ENCODE measurements at places on chromosomes 1 and 21.
A peak's percentile ranks its signal among the peaks of the same experiment; 100 is the strongest.

DNA sequence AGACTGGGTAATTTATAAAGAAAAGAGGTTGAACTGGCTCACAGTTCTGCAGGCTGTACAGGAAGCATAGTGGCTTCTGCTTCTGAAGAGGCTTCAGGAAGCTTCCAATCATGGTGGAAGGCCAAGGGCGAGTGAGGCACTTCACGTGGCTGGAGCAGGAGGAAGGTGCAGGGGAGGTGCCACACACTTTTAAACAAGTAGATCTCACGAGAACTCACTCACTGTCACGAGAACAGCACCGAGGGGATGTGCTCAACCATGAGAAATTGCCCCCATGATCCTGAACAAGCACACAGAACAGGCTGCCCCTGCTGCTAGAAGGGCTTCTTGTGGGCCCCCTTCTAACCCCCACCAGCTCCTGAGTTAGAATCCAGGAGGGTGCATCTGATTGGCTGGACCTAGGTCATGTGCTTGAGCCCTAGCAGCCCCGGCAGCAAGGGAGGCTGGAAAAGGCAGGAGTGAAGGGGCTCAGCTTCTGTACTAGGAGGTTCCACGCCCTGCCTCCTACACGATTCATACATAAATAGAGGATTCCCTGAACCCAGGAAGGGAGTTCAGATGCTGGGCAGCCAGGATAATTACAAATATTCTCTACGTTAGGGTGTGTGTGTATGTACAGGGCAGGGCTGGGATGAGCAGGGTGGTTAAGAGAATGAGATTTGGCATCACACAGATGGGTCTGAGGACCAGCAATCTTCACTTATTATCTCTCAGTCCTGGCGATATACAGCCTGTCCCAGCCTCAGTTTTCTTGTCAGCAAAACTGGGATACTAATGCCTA lies 72.8 kb upstream of the ATP5PO start:
- DNase-seq: no peak

GRCh38 chr1:1758692-1759455 lies 19.4 kb downstream of the NADK start:
- DNase-seq: no peak

GRCh38 chr1:5744341-5744740 lies 247.9 kb downstream of the NPHP4 start:
- no peak for DNase-seq

GRCh38 chr1:68623700-68624099 lies 126.8 kb upstream of the DEPDC1 start:
- no peak for DNase-seq

DNA sequence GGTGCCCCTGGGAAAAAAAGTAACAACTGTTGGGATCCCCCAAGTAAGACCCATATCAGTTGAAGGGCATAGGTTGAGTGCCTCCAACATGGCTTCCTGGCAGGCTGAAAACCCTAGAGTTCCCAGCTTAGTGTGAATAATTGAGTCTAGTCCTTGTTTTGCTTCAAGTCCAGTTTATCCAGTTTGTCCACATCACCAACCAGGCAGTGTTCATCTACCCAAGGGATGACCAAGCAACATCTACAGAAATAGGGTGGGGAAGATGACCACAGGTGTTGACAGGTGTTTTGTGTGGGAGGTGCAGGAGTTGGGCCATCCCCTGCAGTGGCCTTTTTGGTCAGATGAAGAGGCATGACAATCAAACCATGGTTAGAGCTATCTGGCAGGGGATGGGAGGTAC lies 54.3 kb upstream of the ERO1B start:
- DNase-seq: no peak

DNA sequence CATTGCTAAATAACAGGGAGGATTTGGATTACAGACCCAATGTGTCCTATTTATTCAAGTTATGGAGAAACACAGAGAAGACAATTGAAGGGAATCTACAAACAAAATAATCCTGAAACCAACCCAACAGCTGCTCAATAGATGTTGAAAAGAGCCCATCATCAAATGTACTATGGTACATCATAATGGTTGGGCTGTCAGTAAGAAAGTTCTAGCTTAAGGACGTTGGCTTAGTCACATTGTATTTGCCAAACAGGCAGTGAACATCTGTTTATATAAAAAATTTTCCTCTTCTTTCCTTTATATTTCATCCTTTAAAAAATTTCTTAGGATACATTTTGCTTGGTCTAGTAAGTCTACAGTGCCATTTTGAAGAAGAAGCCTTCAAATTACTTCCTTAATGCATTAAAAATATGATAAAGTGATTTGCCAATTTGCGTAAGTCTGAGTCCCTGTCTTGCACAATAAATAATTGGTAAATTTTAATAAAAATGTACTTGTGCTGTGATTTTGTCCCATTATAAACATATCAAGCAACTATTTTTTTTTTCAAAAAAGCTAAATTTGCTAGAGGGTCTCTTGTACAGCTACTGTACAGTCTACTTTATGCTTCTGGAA lies 14.4 kb downstream of the MAP3K7CL start:
- DNase-seq: no peak

- DNase-seq: no peak
Measured at GRCh38 chr1:51969038-51969705, 21.3 kb downstream of the RAB3B start.

DNA sequence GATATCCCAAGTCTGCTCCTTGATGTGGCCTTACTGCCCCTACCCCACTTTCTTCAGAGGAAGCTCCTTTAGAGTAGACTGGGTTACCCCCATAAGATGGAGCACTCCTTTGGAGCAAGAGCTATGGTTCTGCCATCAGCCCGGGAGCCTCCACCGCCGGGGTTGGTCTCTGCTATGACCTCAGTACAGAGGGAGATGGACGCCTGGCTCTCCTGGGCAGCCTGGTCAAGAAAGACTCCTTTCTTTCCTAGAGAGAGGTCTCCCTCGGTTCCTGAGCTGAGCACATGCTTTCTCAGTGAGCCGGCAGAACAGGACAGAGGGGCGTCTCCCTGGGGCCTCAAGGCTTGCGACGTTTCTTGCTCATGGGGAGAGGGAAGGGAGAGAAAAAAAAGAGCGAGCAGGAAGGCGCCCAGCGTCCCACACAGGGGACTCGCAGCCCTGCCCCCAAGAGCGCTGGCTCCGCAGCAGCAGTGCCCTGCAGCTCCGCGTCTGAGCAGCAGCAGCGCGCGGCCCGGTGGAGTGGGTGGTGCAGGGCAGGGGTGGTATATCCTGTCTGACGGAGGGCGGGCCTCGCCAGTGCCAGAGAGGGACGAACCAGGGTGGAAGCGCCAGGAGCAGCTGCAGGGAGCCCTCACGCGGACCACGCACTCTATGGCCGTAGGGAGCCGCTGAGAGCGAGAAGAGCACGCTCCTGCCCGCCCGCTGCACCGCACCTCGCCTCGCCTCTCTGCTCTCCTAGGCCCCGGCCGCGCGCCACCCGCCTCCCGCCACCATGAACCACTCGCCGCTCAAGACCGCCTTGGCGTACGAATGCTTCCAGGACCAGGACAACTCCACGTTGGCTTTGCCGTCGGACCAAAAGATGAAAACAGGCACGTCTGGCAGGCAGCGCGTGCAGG lies at the start of gene PKP1:
Gene PKP1 (plus strand): TSS at position 576 of the 899 bp plus-strand sequence. CDS start 197 bp downstream, at position 773.
- DNase-seq: no peak

- no peak for DNase-seq
Measured at GRCh38 chr21:36518883-36519492, 39.1 kb upstream of the CLDN14 start.

DNA sequence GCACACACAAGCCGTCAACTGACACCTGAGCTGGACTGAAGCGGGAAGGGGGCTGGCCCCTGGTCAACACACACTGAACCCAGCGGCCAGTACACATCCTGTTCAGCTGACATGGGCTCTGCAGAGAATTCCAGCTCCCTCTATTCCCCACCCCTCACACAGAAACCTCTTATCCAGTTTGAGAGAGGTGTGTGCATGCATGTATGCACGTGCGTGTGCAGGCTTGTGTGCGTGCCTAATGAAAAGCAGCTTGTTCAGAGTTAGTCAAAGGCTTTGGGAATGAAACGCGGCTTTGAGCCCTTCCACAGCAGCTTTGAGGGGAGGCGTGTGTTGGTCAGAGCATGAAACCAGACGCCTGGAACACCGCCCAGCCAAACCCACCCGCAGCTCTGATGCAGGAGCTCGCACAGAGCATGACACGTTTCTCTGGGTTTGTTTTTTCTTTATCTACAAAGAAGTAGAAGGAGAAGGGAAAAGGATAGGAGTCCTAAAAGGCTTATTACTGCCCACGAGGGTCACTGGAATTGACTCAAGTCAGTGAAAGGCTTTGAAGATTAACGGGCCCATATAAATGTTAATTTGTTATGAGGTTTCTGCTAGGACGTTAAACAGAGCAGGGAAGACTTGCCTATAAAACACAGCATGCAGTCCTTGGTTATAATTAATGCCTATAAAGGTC lies 184.2 kb downstream of the ETS2 start:
- DNase-seq: no peak

GRCh38 chr1:173122344-173122935 lies 71.7 kb upstream of the TNFSF18 start:
- no peak for DNase-seq

DNA sequence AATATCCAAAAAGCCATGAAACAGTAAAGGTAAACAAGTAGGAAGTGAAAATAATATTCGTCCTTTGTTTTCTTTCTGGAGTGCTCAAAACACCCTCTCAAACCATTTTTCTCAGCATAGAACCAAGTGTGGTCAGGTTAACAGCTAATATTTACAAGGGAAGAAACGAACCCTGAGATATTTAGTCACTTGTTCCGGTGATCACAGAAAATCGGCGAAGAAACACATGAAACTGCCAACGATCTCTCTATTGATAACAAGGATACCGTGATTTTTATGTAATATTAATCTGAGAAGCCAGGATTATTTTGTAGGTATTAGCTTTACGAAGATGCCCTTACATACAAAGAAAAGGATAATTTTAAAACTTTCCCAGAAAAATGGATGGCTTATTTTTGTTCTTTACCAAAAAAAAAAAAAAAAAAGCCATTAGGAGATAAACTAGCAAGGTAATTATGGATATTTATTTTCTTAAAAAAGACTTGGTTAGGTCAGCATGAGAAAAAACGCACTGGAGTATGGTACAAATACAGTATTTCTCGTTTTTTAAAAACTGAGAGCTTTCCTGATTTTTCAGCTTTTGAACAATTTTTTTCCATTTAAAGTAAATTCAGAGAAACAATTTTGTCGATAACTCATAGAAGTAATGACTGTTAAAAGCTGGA lies 107.3 kb upstream of the HNRNPU start:
- no peak for DNase-seq

DNA sequence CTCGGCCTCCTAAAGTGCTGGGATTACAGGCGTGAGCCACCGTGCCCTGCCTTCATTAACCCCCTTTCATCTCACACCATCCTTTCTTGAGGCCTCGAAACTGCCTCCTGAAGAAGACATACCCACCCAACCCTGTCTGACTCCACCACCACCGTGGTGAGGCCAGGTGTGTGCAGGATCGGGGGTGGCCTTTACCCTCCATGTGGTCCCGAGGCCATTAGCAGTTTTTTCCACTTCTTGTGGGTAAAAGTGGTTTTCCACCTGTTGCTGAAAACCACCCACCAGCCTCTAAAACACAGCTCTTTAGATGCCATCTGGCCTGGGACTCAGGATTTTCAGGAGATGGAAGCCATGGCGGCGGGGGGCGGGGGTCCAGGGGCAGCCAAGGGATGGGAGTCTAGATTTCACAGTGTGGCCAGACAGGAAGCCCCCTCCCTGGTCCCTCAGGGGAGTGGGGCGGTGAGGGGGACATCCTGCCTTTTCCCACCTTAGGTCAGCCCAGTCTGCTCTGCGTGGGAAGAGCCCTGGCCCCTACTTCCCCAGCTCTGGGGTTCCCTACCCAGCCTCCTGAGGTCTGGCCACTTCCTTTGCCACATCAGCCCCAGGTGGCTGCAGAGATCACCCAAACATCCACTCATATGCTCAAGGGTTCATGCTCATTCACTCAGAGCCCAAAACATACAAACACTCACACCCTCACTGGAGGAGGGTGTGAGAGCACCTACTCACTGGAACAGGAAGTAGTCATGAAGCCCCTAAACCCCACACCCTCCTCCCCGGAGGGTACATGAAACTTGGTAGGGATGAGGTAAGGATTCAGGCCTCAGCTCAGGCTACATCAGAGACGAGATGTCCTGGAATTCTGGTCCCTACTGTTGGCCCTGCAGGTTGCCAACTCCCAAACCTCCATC lies 2.3 kb downstream of the FGR start:
- peak; percentile 24 for DNase-seq

DNA sequence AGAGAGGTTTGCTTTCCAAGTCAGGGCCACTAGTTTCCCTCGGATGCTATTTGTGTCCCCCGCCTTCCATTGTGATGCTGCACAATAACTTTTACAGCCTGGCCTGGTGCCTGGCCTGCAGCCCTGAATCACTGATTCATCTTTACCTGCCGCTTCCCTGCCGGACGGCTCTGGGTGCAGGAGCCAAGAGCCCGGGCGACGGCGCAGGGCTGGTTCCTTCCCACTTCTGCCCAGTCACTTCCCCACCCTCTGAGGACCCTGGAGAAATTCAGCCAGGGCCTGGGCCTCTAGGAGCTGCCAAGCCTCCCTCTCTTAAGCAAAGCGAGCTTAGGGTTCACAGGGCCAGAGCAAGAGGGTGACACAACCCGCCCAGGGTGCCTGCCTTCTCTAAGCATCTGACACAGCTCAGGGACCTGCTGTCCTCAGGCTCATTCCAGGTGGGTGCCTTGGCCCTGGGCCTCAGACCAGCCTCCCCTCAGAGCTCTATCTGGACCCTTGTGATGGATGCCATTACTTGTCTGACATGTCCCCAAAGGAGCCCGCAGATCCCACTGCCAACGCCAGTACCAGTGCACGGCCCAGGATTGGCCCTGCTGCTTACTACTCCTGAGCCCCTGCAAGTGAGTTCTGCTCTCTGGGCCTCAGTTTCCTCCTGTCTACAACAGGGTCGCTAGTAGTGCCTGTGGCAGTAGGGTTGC lies 381.0 kb upstream of the VAMP3 start:
- DNase-seq: no peak

- no peak for DNase-seq
Measured at GRCh38 chr1:230243583-230244353, 176.7 kb downstream of the GALNT2 start.

DNA sequence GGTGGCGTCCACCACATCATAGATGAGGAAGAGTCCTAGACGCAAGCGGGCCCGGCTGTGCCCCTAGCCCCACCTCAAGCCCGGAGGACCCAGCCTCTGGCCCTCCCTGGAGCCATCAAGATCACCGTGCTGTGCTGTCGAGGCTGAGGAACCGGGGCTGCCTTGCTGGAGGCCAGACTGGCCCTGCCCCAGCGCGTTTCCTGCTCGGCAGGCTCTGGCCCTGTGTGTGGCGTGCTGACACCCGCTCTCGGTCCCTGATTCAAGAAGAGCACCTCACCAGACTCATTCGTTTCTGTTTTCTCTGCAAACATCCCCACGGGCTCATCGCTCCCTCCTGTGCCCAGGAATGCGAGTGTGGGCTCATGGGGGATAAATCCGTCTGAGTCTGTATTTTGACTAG lies 51.1 kb downstream of the GLIS1 start:
- no peak for DNase-seq
